ENCODE measurements at places on chromosomes 6 and 20. TPM values are rescaled to one million over a fixed set of nuclear protein-coding genes. Genes with fewer than 3 reads are reported as not detected.

DNA sequence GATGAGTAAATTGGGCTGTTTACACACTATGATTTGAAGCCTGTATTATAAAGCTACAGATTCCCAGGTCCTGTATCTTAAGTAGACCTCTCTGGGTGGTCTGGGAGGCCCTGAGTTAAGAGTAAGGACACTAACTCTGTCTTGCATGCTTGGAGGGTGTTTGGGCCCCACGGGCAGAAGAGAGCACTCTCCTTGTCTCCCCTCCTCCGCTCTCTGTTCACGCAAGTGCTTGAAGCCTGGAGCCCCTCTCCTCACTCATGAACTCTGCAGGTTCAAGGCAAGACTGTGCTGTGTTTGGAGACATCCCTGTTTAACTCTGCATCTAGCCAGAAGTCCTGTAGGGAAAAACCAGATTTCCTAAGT is 154.0 kb downstream of the ZDHHC14 start:
- DNase-seq, result no peak

GRCh38 chr6:36104836-36105235 is 25.5 kb upstream of the MAPK13 start:
- no peak for DNase-seq

GRCh38 chr6:156880913-156881312 is 103.7 kb downstream of the ARID1B start:
- DNase-seq, result no peak

Gene PRPH2
- polyA plus RNA-seq, result 3.6 TPM

DNA sequence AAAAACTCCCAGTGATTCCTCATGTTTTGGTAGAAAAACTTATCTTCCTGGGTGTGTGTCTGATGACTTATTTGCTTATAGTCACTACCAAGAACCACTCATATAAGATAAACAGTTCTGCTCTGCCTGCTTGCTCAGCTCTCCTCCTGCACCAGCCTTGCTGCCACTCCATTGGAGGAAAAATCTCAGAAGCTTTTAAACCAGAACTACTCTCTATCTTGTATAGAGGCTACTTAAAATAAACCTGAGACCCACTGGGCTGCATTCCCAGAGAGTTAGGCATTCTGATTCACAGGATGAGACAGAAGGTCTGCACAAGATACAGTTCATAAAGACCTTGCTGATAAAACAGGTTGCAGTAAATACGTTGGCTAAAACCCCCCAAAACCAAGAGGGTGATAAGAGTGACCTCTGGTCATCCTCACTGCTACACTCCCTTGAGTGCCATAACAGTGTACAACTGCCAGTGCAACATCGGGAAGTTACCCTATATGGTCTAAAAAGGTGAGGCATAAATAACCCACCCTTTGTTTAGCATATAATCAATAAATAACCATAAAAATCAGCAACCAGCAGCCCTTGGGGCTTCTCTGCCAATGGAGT is 728.3 kb downstream of the EPHA7 start:
- no peak for DNase-seq

DNA sequence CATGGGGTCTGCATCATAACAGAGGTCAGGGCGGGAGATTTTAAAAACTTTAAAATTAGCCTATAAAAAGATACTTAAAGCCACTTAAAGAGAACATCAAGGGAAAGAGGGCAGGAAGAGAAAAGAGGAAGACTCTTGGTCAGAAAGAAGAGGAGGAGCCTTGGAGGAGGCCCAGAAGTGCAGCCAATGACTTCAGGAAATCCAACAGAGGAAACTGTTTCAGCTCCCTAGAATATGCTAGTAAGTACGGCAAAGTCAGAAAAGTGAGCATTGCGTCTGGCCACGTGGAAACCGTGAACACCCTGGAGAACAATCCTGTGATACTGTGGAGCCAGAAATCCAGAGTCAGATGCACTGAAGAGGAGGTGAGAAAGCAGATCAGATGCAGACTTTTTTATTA is 22.5 kb upstream of the NHSL1 start:
- DNase-seq, result no peak

GRCh38 chr20:47612670-47613069 is 111.0 kb downstream of the NCOA3 start:
- no peak for DNase-seq

Gene FOXC1
- polyA plus RNA-seq, result 83.1 TPM

Gene SLPI
- polyA plus RNA-seq, result 0.34 TPM

Gene FNDC1
- polyA plus RNA-seq, result 8.8 TPM

- DNase-seq, result peak; percentile 22
Measured at GRCh38 chr6:144036064-144036834, 28.2 kb upstream of the PLAGL1 start.

Gene DYNLT2
- 6.1 TPM for polyA plus RNA-seq

- DNase-seq, result no peak
Measured at GRCh38 chr6:33211666-33212422, 3.5 kb downstream of the RING1 start.

Data from renal cortex interstitium (tissue), 15 donors.